ENCODE measurements at places on chromosomes 2 and 18.

GRCh38 chr2:65067806-65068553 is 11.8 kb downstream of the CEP68 start:
- no peak for DNase-seq

- no peak for DNase-seq
Measured at GRCh38 chr2:233807215-233807865, 29.2 kb downstream of the MROH2A start.

- DNase-seq: no peak
Measured at GRCh38 chr2:54814389-54815147, 91.1 kb downstream of the EML6 start.

- no peak for DNase-seq
Measured at GRCh38 chr2:160440888-160441287, 52.7 kb downstream of the RBMS1 start.

GRCh38 chr18:63881851-63882250 is 5.7 kb upstream of the SERPINB2 start:
- no peak for DNase-seq

- no peak for DNase-seq
Measured at GRCh38 chr2:69422198-69422597, 15.0 kb downstream of the NFU1 start.

- no peak for DNase-seq
Measured at GRCh38 chr18:79191956-79192355, 122.8 kb downstream of the ATP9B start.

- DNase-seq: no peak
Measured at GRCh38 chr2:157376041-157376440, 50.4 kb upstream of the ERMN start.

- DNase-seq: no peak
Measured at GRCh38 chr2:7467782-7468447, 550.7 kb downstream of the RNF144A start.

DNA sequence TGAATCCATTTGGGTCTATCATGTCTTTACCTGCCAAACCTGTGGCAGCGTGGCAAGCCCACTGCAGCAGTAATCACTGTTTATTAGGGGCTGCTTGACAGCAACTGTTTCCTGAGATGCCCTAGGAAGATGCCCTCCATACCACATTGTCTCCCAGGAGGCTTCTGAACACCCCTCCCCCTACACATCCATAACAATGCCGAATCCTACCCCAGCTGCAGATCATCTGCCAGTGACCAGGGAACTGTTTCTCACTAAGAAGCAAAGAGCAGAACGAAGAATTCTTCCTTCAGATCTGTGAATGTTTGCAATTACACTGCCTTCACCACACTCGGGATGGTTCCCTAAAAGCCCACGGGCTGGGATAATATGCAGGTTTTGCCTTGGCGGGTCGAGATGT is 127.8 kb downstream of the VIT start:
- DNase-seq: no peak

- no peak for DNase-seq
Measured at GRCh38 chr18:10149768-10150556, 236.1 kb downstream of the VAPA start.

DNA sequence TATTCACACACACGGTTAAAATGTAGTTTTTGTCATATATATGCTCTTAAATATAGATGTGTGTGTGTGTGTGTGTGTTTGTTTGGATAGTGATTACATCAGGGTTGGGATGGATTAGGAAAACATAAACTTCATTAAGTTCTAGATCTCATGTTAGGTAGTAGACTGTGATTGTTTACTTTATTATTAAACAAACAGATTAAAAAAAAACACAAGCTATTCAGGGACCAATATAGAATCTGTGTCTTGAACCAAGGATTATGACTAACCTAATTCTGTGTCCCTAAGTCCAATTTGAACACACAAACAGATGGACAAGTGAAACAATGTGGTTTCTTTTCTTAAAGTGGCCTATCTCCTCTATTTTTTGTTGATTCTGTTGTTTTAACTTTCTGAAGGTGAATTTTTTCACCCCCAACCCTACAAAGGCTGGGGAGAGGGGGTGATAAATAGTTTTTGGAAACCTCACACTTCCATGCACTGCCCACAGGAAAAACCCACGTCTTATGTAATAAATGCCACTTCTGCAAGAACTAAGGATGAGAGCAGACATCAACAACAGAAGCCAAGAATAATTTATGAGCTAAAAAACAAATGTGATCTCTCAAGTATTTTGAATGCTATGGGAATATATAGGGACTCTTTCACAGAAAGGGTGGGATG is 40.7 kb downstream of the IL1R2 start:
- no peak for DNase-seq

DNA sequence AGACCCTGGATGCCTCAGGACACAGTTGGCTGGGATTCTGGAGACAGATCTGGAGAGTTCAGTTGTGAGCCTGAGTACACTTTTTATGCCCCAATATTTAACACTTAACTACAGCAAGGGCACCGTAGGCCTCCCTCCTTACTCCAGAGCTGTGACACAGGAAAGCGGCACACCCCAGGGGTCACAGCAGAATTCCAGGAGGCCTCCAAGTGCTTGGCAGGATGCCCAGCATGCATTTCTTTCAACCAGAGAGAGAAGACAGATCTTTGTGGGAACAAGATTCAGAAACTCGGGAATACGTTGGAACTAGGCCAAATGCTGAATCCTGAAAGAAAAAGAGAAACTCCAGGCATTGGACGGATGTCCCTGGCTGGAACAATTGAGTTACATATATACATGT is 199.2 kb upstream of the NT5C1B start:
- DNase-seq: no peak

GRCh38 chr18:36186461-36187192 is 670 bp upstream of the MOCOS start:
- DNase-seq: no peak

DNA sequence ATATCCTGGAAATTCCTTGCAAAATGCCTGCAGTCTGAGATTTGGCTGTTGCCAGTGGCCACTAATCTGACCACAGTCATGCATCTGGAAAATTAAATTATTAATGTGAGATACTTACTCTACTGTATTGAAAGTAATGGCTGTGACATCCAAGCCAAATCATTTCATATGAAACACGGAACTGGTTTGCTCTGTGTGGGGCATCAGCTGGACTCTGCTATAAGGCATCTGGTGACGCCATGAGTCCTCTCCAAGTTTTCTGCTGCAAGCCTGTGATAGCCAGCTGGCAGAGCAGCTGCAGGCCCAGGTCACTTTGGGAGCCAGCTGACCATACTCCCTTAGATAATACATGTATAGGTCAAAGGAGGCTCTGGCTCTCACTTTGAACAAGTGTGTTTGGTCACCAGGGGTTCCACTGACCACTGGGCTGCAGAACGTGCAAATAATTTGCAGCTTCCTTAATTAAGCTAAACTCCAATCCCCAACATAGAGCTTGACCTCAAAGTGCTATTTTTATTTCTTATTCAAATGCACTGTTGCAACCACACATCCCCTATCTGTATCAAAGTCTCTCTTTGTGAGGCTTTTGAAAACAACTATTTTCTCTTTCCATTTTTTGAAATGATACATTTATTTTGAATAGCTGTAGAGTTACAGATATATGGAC is 152.9 kb downstream of the NCKAP5 start:
- no peak for DNase-seq

GRCh38 chr2:38615237-38615636 is 12.5 kb upstream of the HNRNPLL start:
- DNase-seq: no peak

DNA sequence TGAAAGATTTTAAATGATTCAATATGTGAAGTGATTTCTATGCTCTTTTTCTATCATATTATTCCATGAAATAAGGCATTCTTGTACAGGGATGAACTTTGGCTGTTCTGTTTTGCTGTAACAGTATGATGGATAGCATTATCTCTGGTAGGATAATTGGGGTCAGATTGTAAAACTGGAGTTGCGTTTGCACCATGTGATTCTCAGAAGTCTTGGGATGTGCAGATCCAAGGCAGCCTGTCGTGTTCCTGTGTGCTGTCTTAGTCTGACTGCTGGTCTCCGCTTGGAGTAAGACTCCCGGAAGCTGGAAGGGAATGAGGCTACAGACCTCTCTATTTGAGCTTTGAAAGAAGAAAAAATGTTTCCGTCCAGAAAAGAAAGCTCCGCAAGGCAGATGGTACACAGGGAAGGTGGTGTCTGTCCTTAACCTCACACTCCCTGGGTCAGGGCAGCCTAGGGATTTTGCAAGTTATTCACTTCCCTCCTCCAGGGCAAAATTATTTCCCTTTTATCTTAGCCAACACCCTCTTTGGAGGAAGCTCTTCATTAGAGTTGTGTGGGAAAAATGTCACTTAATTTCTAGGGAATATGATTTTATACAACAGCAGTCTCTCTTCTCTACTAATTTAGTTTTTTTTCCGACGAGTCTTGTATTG is 250.6 kb downstream of the PTPRM start:
- DNase-seq: no peak

GRCh38 chr18:34841891-34842290 is 131.8 kb downstream of the DTNA start:
- DNase-seq: no peak

DNA sequence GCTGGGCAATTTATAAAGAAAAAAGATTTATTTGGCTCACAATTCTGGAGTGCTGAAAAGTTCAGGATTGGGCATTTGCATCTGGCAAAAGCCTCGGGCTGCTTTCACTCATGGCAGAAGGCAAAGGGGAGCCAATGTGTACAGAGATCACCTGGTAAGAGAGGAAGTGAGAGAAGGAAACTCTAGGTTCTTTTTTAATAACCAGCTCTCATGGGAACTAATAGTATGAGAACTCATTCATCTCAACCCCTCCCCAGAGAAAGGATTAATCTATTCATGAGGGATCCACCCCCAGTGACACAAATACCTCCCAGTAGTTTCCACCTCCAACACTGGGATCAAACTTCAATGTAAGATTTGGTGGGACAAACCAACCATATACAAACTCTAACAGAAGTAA is 129.0 kb downstream of the EVA1A start:
- no peak for DNase-seq

DNA sequence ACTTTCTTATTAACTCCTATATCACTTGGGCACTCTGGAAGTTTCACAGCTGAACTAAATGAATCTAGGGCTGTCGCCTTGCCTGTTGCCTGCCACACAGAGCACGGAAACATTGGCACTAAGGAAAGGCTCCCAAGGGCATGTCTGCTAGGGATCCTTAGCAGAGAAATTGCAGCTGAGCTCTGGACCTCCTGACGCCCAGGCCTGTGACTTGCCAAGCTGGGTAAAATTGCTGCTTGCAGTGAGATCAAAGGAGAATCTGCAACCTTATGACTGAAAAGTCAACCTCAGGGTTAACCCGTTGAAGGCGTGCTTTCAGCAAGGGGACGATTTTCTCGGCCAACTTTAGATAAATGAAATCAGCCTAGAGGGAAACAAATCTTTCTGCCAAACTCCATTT is 189.8 kb downstream of the NCK2 start:
- DNase-seq: no peak

- no peak for DNase-seq
Measured at GRCh38 chr2:156021146-156022040, 311.1 kb downstream of the NR4A2 start.

GRCh38 chr2:196915507-196916189 is 10.9 kb downstream of the PGAP1 start:
- DNase-seq: no peak

- DNase-seq: no peak
Measured at GRCh38 chr2:222381566-222381965, 42.8 kb upstream of the SGPP2 start.

DNA sequence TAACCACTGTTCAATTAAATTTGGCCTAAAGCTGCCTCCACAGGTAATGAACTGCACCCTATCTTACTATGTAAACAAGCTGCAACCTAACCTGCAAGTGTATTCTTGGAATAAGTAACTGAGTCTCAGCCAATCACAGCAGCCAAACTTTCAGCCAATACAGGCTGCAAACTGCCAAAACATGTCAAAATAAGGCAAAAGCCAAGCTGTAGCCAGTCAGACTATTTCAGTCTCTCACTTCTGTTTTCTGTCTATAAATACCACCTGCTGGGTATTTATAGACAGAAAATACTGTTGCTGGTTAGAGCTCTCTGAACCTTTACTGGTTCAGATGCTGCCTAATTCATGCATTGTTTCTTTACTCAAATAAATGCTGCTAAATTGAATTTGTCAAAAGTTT is 14.3 kb downstream of the C2orf76 start:
- no peak for DNase-seq

DNA sequence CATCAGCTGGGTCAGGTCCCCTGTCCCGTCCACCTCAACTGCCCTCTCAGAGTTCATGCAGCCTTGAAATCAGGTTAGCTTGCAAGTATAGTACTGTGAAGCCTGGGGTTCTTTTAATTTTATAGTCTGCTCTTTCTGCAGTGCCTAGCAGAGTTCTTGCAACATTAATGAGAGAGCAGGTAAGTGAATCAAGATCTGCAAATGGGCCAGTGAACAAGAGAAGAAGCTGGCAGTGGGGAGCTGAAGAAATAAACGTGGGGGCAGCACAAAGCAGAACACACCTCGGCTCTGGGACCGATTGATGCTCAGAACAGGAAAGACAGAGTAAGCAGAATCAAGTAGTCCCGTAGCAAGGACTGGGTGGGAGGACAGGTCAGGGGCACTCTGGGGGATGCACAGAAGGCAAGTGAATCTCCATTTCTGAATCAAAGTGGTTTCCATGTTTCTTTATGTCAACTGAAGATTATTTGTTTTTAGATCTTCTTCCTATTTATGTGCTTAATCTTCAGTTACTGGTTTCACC is 675.5 kb downstream of the RNF144A start:
- DNase-seq: no peak

DNA sequence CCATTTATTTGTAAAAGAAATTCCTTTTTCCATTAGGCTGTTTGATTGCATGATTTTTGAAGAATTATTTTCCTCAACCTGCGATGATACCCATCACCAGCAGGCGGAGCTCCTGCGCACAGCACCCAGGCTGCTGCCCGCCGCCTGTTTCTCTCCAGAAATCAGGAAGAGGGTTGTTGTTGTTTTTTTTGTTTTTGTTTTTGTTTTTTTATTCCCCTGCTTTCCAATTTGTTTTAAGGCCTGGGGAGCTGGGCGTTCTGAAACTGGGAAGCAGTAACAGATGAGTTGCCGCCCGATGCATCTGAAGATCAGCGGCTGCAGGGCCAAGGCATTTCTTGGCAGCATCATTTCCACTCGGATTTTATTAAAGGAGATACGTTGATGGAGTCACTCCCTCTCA is 132.1 kb downstream of the MBP start:
- DNase-seq: no peak

GRCh38 chr2:70995426-70995729 is 705 bp upstream of the TEX261 start:
- peak; percentile 16 for DNase-seq

DNA sequence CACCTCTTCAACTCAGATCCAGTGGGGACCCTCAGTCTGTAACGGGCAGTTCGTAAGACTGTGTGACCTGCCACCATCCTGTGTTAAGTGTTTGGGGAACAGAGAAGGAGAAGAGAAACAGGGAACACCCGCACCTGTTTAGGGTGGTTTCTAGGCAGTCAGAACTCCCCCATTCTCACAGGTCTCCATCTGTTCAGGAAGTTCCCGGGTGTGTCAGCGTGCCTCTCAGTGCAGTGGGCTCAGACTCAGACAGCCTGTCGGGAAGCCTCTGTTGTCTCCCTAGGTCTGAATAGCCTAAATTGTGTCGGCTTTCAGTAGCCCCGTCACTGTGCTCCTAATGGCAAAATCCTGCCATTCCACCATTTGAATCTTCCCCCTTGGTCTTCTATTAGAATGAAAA is 256.6 kb downstream of the LOXHD1 start:
- no peak for DNase-seq

GRCh38 chr2:86520153-86520552 is 43.1 kb downstream of the CHMP3 start:
- no peak for DNase-seq

All from nucleus accumbens (tissue), 56 donors.